Osteocyte (in vitro differentiated cells): ENCODE measurements at places on chromosomes 3 and 15. TPM values are rescaled to one million over a fixed set of nuclear protein-coding genes. Genes with fewer than 3 reads are reported as not detected.

GPR62 gene
- not detected in 2 replicates for total RNA-seq

DNA sequence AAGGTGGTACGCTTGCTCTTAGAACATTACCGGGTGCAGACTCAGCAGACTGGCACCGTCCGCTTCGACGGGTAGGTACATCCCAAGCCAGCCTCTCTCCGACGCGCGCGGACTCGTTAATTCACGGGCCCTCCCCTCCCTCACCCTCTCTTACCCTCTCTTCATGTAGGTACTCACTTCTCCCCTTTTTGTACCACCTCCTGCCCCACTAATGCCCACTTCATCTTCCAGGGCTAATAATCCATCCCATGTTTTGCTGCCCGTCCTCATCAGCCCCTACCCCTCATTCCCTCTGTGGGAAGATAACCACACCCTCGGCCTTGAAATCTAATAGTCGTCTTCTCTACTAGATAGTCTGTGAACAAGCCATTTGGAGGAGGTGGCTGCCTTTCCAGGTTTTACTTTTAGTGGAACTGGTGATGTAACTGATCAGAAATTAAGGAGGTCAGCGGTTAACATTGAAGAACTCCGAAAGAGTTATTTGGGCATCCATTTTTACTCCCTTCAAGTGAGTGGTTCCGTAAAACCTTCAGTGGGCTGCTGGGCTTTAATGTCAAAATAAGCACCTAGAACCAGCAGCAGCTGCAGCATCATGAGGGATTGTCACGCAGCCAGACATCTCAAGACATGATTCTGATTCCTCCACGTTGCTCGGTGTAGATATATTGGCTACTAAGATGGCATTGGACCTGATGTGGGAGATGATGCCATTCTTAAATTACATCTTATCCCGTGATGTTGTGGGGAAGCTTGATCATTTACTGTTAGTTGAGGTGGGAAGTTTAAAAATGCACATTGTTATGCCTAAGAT is 1.3 kb downstream of the FEM1B start:
- H3K4me3 ChIP-seq: peak overlapping the region; percentile 95
- H3K36me3 ChIP-seq: peaks cover 10% of the 10 kb centered on the region
- H3K4me1 ChIP-seq: peaks cover 63% of the 10 kb centered on the region
- peak overlapping the region; percentile 97 for H3K27ac ChIP-seq
- H3K27me3 ChIP-seq: no peaks in the 10 kb centered on the region
- DNase-seq: no peak

- H3K27ac ChIP-seq: peak overlapping the region; percentile 91
- H3K4me1 ChIP-seq: peaks cover 48% of the 10 kb centered on the region
- H3K36me3 ChIP-seq: peaks cover 9% of the 10 kb centered on the region
- H3K4me3 ChIP-seq: peak overlapping the region; percentile 94
- peak; percentile 85 for DNase-seq
Observed at GRCh38 chr3:23806534-23807423, 1.0 kb downstream of the UBE2E1 start.

DNA sequence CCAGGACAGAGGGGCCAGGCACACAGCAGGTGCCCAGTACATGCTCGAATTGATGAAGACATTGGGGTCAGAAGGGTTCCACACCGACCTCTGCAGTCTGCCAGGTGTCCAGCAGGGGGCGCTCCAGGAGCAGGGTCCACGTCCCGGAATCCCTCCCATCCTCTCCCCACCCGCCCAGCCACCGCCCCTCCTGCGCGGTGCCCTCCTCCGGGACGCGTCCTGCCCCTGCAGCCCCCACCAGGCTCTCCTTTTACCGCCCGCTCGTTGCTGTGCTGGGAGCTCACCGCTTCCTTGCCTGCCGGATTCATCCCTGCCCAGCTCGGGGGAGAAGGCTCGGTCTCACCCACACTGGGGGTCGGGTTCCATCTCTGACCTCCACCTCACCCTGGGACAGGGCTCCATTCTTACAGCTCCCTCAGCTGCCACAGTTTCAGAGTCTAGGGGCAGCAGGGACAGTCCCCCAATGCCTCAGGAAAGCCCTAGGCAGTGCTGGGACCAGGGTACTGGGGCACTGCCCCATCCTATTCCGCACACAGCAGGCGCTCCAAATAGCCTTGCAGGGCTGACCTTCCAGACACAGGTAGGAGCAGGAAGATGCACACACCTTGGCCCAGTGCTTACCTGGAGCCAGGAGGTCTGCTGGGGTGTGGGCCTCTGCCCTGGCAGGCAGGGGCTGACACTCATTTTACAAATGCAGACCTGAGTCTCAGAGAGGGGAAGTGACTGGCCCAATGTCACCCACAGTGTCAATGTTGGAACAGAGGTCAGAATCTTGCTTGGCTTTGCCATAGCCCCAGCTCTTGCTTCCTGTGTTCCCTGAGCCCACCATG is 31.0 kb downstream of the GRIP2 start:
- no peak overlapping the region for H3K27ac ChIP-seq
- H3K4me1 ChIP-seq: peaks cover 5% of the 10 kb centered on the region
- H3K27me3 ChIP-seq: peaks cover 7% of the 10 kb centered on the region
- no peak overlapping the region for H3K4me3 ChIP-seq
- no peaks in the 10 kb centered on the region for H3K36me3 ChIP-seq

GRCh38 chr3:73499787-73500186 is 125.0 kb downstream of the PDZRN3 start:
- peaks cover 24% of the 10 kb centered on the region for H3K4me1 ChIP-seq
- H3K4me3 ChIP-seq: no peak overlapping the region
- no peak overlapping the region for H3K27ac ChIP-seq
- no peaks in the 10 kb centered on the region for H3K27me3 ChIP-seq
- no peak for DNase-seq
